Amniotic stem cell (primary cell): ENCODE measurements at places on chromosomes 16 and 17.

DNA sequence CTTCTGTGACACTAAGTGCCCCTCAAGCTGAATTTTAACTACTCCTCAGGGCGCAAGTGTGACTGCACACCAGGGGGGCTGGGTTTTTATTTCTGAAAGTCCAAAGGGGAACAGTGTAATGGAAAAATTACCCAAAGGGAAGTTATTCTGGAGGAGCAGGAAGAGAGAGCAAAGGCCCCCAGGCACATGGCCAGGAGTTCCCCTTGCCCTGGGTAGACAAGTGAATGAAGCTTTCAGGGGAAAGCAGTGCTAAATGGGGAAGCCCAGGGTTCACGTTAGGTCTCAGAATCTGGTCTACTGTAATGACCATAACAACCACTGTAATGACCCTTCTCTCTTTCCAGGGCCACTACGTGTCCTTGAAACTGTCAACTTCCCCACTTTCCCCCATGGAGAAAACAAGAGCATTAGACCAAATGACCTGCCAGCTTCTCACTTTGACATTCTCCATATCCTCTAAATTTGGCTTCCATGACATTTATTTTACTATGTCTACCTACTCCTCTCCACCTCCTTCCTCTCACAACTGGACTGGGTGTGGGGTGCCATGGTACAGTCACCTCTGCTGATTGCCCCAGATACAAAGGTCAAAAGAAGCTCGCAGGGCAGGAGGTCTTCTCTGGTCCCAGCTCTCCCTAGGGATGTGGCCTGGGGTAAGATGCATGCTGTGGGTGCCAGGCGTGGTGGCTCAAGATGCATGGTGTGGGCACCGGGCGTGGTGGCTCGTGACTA, 34.1 kb upstream of the MMP2 start:
- DNase-seq: no peak

GRCh38 chr16:80735846-80736245, 68.6 kb downstream of the CDYL2 start:
- DNase-seq: no peak

DNA sequence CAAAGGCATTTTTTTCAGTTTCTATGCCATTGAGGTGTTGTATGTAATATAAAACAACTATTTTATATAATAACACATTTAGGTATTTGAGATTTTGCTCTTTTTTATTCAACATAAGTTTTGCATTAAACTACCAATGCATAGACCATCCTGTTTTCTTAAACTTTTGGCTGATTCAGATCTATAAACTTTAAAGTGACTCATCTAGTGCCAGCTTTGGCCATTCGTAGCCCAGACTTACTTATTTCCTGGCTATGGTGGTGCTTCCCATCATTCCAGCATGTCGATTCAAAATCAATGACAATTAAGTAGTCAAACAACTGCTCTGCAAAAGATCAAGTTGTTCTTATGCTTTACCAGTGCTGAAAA, 3.1 kb downstream of the ERI2 start:
- no peak for DNase-seq

- DNase-seq: no peak
These were observed 1.9 kb downstream of the ORMDL3 start for GRCh38 chr17:39925282-39926134.

- DNase-seq: no peak
These were observed 364.8 kb upstream of the RBFOX1 start for GRCh38 chr16:6967796-6968320.

DNA sequence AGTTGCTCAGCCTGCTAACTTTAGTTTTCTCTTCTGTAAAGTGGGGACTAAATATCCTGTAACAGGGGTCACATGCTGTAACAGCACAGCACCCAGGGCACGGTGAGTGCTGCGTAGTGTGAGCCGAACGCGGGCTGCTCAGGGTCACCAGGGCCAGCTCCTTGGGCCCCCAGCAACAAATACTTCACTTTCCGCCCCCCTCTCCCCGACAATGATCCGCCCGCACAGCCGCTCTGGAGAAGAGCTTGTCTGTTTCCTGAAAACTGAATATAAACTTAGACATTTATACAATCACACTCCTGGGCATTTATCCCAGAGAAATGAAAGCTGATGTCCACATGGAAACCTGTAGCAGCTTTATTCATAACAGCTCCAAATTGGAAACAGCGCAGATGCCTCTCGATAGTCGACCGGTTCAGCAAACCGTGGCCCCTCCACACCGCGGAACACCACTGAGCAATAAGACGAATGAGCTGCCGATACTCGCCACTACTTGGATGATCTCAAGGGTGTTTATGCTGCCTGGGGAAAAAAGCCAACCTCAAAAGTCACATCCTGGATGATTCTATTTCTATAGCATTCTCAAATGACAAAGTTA, 267.2 kb downstream of the PARN start:
- peak; percentile 42 for DNase-seq
